ENCODE measurements at places on chromosomes 3 and 15.

- no peak for DNase-seq
Measured at GRCh38 chr15:64596701-64597476, 136.5 kb downstream of the ZNF609 start.

DNA sequence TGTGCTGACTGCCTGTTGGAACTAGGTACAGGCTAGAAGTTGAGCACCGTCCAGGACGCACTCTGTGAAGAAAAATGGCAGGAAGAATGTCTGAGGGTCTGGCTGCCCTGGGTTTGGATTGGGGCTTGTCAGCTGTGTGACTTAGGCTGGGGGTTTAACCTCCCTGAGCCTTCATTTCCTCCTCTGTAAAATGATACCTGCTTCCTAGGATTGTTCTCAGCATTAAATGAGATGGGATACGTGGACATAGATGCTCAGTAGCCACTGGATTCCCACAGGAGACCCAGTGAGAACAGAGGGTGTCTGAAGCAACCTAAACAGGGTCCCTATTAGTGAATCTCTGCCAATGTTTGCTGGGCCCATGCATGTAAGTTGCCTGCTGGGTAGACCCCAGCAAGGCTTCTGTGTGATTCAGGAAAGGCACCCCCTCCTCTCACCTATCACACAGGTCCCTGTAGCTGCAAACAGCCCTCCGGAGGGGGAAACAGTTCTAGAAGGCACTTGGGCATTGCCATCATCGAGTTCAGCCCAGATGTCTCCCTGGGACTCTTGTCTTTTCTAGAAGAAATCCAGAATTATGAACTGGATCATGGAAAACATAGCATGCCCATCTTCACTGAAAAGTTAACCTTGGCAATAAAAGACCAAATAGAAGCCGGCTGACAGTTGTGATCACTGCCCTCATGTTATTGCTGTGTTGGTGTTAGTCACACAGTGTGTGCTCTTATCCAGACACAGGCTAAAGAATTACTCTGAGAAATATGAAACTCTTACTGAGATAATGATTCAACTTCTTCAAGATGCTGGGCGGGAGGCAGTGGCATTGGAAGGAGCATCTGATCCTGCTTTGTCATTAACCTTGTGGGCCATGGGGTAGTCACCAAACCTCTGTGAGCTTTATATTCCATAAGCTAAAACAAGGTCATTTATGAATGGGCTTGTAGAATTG lies 64.5 kb downstream of the SMAD6 start:
- DNase-seq: no peak

DNA sequence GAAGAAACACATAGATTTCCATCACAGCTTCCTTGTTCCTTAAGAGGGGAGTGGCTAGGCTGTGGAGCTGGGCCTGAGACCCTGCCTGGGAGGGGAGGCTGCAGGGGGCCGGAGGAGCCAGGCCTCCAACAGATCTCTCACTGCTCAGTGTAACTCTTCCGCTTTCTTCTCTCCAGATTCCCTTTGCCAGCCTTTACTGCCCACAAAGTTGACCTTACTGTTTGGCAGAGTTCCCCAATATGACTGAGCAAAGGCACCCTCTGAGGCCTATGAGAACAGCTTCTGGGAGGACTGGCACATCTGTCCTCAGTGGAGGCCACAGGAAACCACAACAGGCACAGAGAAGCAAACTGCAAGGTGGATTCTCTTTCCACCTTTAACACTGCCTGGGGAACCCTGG lies 38.1 kb downstream of the SLCO2A1 start:
- no peak for DNase-seq

DNA sequence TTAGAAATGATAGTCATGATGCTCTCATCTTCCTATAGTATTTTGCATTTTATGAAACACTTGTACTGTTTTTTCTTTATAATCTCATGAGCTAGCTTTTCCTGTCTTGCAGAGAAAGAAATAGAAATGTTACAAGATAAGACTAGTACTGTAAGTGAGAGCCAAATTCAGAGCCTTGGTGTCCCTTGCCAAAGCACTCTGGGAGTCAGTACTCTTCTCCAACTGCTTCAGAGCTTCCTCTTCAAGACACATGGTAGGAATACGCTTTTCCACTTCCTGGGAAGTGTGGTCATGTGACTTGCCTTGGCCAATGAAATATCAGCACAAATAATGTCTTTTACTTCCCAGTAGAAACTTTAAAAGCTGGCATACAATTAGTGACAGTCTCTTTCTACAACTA lies 112.4 kb downstream of the SEMA6D start:
- no peak for DNase-seq

DNA sequence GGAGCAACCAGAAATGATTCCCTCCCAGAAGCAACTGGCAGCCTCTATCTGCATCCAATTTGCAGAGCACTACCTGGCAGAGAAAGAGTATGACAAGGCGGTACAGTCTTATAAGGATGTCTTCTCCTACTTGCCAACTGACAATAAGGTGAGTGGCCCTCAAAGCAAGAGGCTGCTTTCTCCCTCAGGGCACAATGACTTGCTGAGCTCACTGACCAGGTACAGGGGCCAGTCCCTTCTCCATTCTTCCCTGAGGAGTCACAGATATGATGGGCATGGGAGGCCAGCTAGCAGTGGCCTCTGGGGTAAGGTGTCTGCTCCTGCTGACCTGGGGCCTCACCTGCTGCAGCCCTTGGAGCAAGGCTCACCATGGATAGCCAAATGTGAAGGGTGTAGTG lies 20.3 kb downstream of the CSRNP1 start:
- no peak for DNase-seq

DNA sequence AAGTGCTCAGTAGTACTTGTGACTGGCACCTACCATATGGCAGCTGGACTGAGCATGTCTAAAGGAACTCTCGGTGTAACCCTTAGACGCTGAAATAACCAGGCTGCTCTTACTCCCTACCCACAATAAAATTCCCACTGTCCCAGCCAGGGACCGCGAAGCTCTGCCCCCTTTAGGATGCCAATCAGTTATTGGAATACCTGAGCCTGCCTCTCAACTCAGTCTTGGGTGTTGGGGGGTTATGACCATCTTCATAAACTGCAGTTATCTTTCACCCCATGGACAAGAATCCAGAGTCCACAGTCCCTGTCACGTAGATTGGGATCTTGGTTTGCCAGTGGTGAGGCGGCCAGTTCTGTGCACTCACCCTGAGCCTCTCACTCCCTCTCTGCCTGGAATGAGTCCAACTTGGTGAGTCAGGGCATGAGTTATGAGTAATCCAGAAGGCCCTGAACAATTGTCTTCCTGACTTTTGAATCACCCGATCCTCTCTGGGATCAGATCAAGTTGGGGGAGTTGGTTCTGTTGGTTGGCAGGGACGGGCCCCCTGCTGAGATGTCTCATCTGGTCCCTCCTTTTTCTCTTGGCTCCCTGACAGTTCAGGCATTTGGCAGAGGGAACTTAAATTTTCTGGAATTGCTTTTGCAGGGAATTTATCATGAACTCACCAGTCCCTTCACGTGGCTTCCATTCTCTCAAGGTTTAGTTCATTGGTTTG lies 120.1 kb upstream of the UBE2E1 start:
- no peak for DNase-seq

GRCh38 chr3:139607257-139608107 lies 67.9 kb upstream of the RBP1 start:
- DNase-seq: no peak

- no peak for DNase-seq
Measured at GRCh38 chr3:37417297-37418082, 243.1 kb upstream of the LRRFIP2 start.

DNA sequence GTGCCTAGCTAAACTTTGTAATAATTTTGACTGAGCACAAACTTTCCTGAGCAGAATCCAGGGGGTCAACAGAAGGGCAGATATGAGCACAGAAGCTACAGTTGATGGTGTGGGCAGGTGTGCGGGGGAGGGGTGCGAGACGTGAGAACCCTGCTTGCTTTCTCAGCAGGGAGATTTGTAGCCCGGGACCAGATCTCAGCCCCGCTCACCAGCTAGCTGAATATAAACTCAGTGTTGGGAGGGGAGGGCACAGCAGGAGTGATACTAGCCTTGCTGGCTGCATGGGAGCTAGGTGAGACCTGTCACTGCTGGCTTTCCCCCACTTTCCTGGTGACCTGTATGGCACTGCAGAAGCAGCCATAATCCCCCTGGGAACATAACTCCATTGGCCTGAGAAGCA lies 83.4 kb downstream of the CLDN1 start:
- DNase-seq: no peak

- peak; percentile 63 for DNase-seq
Measured at GRCh38 chr3:71226565-71227269, 356.8 kb downstream of the FOXP1 start.

DNA sequence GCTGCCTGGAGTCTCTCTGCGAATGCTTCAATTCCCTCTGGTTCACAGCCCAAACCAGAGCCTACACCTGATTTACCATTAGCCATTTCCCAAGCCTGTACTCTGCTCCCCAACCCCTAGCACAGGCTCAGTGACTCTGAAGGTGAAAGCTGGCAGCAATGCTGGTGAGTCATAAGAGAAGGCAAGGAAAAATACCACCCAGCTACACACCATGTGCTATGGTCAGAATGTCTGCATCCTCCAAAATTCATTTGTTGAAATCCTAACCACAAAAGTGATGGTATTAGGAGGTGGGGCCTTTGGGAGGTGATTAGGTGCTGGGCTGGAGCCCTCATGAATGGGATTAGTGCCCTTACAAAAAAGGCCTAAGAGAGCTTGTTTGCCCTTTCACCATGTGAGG lies 117.1 kb upstream of the TJP1 start:
- no peak for DNase-seq

- DNase-seq: no peak
Measured at GRCh38 chr15:74653426-74654102, 37.9 kb downstream of the CLK3 start.

DNA sequence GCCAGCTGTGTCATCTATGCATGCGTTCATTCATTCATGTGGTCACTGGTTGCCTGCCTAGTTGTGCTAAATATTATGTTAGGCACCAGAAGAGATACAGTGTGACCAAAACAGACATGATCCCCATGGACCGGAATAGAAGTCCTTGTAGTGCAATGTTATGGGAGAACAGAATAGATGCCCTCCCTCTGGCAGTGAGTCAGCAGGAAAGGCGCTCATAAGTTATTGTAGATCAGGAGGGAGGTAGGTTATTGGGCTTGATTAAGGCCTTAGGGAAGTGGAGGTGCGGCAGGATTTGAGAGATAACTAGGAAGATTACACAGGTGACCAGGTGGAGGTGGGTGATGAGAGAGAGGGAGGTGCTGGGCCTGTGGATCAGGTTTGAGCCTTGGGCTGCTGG lies 5.2 kb downstream of the MCTP2 start:
- no peak for DNase-seq

GRCh38 chr3:109696932-109697331 lies 359.6 kb upstream of the DPPA4 start:
- DNase-seq: no peak

- no peak for DNase-seq
Measured at GRCh38 chr3:4741404-4742307, 237.6 kb upstream of the BHLHE40 start.

GRCh38 chr3:11272906-11273574 lies 843 bp downstream of the ATG7 start:
- DNase-seq: no peak

DNA sequence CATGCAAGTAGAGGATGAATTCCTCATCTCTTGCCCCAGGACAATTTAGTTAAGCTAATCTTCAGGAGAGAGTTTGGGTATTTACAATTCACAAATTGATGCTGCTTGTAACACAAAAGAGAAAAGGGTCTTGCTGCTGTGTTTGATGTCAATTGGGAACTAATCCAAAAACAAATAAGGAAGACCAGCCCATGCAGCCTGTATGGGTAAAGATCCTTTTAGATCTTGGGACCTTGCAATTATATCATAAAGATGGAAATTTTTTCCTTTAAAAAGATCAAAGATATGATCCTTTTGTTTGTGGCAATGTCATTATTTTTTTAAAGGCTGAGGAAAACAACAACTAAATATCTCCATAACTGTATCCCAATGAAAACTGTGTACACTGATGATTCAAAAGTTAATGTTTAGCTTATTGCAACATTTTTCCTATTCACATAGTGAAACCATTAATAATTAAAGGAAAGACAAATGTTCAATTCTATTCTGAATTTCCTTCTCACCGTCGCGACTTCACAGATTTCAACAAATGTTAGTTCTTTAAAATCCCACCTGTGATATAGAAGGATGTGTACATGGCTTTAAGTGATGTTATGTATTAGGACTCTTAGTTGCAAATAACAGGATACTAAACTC lies 40.2 kb downstream of the TMEM212 start:
- DNase-seq: no peak

GRCh38 chr3:10561946-10562560 lies 56.7 kb upstream of the ATP2B2 start:
- no peak for DNase-seq

DNA sequence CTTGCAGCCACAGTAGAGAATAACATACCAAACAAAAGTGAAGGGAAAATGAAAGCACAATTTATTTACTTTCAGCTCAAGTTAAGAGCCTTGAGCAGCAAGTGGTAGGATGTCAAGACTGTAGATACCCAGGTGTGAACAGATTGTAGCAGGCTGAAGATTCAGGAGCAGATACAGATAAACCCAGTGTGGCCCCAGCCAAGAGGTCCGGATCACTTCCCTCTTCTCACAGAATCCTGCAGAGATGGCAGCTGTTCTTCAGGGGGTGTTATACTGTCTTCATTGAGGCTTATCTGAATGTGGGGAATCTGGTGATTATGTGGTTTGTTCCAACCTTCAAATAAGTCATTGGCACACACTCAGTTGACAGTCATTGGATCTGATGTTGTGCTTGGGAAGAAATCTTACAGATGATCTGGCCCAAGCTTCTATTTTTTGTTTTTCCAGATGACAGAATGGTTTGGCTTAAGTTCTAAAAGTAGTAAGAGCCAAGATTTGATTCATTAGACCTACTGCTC lies 2.2 kb downstream of the STARD9 start:
- DNase-seq: no peak

GRCh38 chr3:139264375-139264774 lies 79.4 kb upstream of the MRPS22 start:
- DNase-seq: no peak

GRCh38 chr3:133935843-133936769 lies 40.4 kb upstream of the RAB6B start:
- no peak for DNase-seq

GRCh38 chr3:63855333-63855940 lies 8.2 kb downstream of the THOC7 start:
- no peak for DNase-seq

DNA sequence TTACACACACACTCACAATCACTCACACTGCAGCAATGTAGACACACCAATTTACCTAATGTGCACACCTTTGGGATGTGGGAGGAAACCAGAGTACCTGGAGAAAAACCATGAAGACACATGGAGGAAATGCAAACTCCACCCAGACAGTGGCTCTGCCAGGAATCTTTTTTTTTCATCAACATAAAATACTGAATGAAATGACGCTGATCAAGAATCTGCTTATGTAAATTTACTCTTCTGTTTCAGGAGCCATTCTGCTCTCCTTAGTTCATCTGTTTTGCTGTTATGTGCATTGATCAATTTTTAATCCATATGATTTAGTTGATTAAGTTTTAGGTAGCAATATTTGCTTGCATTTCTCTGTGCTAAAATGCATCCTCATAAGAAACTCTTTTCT lies 414.2 kb upstream of the CCDC54 start:
- no peak for DNase-seq
